Activated CD8-positive, alpha-beta memory T cell treated with anti-CD3 and anti-CD28 coated beads for 4 hours (primary cell): ENCODE measurements at places on chromosomes 16 and 17.

- DNase-seq = no peak
Measured at GRCh38 chr17:278676-279059, 73.9 kb downstream of the RPH3AL start.

- DNase-seq = no peak
Measured at GRCh38 chr16:85695196-85696128, 6.7 kb upstream of the GINS2 start.

DNA sequence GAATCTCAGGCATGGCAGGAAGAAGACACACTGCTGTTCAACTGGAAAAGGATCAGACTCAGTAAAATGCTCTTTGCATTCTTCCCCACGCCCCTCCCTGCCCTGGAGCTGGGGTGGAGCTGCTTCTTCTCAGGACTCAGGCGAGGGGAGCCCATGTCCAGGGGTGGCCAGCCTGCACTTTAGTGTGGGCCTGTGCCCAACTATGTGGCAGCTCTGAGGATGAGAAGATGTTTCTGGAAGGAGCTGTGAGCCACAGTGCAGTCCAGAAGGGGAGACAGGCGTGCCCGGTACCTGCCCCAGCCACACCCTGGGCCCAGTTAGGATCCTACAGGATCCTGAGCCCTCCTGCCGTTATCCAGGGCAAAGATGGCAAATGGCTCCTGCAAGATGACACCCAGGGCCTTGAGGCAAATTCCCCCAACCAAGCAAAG, 120.3 kb downstream of the ANKRD11 start:
- DNase-seq = no peak

- no peak for DNase-seq
Measured at GRCh38 chr17:80220736-80221215, 549 bp downstream of the SLC26A11 start.

GRCh38 chr16:68234188-68235107, 1.5 kb downstream of the ESRP2 start:
- no peak for DNase-seq

GRCh38 chr17:56601591-56601990, 8.1 kb downstream of the NOG start:
- no peak for DNase-seq

DNA sequence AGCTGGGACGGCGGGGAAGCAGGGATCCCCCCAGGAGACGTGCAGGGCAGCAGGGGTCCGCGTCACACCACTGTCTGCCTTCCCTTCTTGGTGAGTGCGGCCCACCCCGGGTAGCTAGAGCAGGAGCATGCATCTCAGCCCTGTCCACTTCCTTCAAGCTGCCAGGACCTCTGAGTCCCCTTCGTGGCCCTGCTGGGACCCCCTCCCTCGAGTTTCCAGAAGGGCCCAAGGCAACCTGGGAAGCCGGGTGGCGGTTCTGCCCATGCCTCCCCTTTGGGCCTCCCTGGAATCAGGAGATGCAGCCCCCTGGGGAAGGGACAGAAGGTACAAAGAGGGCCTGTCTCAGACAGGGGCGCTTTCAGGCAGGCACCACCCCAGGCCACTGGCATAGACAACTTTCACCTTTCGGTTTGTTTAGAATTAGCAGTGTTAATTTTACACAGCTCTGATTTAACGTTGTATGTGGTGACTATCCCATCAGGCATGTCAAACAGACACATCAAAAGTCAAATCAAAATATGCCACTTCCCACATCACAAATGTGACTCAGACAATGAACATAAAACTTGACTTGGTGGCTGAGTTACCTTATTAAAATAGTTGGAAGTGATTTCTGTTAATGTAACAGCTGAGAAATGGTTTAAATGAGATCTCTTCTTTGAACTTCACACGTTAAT, 94.5 kb upstream of the METRNL start:
- DNase-seq = no peak

DNA sequence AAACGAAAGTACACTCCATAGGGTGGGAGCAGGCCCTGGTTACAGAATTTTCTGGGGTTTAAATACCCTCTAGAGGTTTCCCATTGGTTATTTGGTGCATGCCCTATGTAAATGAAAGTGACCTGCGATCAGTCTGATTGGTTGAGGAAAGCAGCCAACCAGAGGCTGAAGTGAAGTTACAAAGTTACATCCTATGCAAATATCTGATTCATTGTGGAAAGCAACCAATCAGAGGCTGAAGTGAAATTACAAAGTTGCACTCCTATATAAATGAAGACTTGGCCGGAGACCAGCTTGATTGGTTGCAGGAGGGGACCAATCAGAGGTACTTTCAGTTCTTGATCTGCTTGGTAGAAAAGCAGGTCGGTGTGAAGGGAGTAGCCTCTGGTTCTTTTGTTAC, 24.4 kb downstream of the NAA60 start:
- DNase-seq = no peak

- DNase-seq = no peak
Measured at GRCh38 chr17:14198575-14198974, 38.1 kb downstream of the CDRT15 start.

DNA sequence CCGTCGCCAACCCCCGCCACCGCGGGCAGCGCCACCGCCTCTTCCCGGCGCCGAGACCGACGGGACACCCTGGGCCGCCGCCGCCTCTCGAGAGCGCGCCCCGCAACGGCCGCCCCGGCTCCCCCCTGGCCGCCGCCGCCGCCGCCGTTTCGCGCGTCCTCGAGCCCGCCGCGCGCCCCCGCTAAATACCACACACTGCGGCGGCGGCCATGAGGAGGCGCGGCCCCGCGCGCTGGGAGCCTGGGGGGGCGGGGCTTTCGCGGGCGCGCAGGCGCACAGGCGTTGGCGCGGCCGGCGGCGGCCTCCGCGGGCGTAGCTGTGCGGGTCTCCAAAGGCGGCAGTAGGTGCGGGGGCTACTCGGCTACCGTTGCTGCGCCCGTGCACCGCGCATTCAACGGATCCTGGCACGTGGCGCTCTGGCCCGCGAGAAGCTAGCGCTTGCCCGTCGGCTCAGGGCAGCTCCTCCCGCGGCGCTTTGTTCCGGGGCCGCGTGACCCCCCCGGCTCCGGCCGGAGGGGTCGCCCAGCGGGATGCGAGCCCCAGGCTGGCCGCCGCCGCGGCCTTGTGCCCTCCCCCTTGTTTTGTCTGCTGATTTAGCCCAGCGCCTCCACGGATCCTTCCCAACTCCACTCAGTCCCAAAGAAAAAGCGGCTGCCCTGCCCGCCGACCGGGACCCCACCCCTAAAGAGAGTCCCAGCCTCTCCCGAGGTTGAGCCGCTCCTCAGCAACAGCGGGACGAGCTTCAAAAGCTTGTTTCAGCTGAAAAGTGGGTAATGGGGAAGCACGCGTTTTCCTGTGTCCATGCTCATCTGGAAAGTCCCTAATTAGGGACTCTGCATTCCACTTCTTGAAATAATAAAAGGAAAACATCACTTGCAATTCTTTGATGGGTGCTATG, at the start of gene SIAH1:
Gene SIAH1, minus strand, starts transcription at position 161 of the 898 bp plus-strand sequence. CDS start 22,985 bp downstream, outside the sequence.
- peak; percentile 73 for DNase-seq

DNA sequence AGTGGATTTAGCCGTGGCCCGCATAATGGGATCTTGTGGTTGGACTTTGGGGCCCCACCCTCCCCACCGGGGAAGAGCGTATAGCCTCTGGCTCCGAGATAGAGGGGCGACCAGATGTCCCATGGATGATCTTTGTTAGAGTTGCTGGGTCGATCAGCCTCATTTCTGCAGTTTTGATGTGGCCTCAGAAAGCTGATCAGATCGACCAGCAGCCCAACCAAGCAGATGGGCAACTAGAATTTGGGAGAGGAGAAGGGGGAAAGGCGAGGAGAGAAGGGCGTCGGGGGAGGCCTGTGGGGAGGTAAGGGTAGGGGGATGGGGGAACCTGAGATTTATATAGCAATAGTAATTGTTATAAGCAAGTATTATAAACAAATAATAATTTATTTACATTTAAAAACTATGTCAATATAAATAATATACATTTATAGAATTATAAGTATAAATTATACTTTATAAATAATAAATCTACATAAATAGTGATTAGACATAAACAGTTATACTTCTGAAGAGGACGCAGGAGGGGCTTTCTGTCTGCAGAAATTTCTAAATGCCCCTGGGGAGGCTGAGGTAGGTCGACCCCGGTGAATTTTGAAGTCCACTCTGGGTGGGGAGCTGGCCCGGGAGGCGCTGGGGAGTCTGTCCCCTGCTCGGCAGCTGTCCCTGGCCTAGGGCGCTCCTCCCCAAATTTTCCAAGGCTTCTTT, 136.3 kb downstream of the KCNJ12 start:
- DNase-seq = no peak
